T-helper 17 cell (primary cell): ENCODE measurements at places on chromosomes 13 and 19. TPM values are rescaled to one million over a fixed set of nuclear protein-coding genes. Genes with fewer than 3 reads are reported as not detected.
A peak's percentile ranks its signal among the peaks of the same experiment; 100 is the strongest.

- no peak for DNase-seq
Observed at GRCh38 chr19:6481541-6482342, at the start of gene DENND1C. TSS of gene DENND1C (minus strand) at chr19:6481787. CDS start at chr19:6481695, 92 bp downstream.

GRCh38 chr19:58353717-58354477 is 605 bp upstream of the A1BG start:
- DNase-seq: no peak

- DNase-seq: no peak
Observed at GRCh38 chr19:46958532-46958931, 61.1 kb upstream of the NPAS1 start.

- no peak for DNase-seq
Observed at GRCh38 chr13:31951215-31951678, 80.3 kb upstream of the FRY start.

DNA sequence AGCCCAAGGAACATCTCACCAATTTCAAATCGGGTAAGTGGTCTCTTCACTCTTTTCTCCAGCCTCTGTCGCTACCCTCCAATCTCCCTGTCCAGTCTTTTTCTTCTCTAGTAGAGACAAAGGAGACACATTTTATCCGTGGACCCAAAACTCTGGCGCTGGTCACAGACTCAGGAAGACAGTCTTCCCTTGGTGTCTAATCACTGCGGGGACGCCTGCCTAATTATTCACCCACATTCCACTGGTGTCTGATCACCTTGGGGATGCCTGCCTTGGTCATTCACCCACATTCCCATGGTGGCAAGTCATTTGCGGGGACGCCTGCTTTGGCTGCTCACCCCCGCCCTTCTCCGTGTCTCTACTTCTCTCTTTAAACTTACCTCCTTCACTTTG is 13.8 kb upstream of the OR10H1 start:
- no peak for DNase-seq

GRCh38 chr13:73776151-73776785 is 357.9 kb downstream of the KLF12 start:
- no peak for DNase-seq

DNA sequence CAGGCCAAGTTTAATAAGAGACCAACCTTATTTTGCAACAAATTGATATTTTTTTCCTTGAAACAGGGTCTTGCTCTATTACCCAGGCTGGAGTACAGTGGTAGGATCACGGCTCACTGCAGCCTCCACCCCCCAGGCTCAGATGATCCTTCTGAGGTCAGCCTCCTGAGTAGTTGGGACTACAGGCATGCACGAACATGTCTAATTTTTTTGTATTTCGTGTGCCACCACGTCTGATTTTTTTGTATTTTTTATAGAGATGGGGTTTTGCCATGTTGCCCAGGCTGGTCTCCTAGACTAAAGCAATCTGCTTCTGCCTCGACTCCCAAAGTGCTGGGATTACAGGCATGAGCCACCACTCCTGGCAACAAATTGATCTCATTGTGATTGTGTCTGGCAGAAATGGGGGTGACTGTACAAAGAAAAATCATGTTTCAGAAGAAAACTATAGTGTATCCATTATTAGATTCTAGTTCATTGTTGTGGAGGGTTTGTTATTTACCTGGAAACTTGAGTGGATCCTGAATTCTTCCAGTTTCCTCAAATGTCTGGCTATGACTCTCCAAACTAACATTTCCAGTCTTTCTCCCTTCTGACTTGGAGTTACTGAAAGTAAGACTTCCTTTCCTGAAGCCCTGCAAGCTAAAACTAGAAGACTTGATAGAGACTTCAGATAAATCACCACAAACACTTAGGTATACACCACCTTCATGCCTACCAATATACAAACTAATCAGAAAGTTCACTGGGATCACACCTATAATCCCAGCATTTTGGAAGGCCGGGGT is 17.3 kb upstream of the AKT2 start:
- DNase-seq: no peak

- DNase-seq: peak; percentile 35
Observed at GRCh38 chr13:112968910-112969691, at the start of gene MCF2L. TSS of gene MCF2L (plus strand) at chr13:112969214. CDS start at chr13:112969380, 166 bp downstream.

DNA sequence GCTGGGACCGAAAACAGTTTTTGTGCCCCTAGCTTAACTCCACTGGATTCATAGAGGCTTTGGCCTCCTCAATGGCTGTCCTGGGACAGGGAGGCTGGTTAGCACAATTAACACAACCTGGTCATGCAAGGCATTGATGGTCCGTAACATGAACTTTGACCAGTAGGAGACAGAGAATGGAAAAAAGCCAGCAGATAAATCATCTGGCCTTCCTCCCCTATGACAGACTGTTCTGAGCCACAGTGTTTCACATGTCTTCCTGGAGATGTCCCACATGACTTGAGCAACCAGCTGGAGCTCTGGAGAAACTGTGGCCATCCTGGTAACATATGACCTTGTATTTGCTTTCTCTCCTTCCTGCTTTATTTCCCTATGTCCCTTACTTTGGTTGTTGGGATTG is 244.2 kb downstream of the UQCRFS1 start:
- no peak for DNase-seq

DNA sequence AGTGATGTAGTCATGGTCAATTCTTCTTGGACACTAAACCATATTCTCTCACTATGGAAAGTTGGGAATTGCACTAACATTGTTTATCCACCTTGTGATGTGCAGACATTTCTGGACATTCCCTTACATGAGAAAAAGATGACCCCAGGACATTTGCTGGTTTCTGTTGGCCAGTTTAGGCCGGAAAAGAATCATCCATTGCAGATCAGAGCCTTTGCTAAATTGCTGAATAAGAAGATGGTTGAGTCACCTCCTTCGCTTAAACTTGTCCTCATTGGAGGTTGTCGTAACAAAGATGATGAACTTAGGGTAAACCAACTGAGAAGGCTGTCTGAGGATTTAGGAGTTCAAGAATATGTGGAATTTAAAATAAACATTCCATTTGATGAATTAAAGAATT is at the start of gene UTP14C:
TSS of gene UTP14C (plus strand) at position 211 of the 400 bp plus-strand sequence. CDS start 4,114 bp downstream, outside the sequence.
- no peak for DNase-seq

DNA sequence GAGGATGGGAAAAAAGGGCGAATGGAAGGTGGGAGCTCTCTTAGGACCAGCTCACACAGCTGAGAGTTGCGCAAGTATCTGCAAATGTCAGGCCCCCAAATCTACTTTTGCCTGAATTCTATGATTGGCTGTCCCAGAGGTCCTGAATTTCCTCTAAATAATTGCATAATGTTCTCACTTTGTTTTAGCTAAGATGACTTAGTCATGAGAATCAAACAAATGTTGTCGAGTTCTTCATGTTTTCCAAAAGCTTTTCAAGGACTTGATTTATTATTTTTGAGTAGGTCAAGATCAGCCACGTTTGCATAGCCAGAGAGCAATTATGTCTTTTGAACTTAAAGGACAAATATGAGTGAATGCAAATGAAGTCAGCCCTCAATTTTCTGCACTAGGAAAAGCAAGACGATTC is 246.6 kb upstream of the MAB21L1 start:
- DNase-seq: no peak

DNA sequence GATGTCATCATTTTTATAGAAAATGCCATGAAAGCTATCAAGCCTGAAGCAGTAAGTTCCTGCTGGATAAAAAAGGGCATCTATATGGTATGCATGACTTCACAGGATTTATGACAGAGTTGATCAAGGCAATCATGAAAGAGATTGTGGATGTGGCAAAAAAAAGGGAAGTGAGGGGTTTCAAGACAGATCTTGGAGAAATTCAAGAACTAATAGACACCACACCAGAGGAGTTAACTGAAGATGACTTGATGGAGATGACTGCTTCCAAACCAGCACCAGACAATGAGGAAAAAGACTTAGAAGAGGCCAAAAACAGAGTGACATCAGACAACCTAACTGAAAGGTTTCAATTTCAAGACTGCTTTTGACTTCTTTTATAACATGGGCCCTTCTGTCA is 691.1 kb upstream of the SLC10A2 start:
- no peak for DNase-seq

- DNase-seq: no peak
Observed at GRCh38 chr13:60035874-60036273, 127.9 kb downstream of the DIAPH3 start.

GRCh38 chr13:38804536-38804935 is 117.7 kb downstream of the FREM2 start:
- no peak for DNase-seq

DNA sequence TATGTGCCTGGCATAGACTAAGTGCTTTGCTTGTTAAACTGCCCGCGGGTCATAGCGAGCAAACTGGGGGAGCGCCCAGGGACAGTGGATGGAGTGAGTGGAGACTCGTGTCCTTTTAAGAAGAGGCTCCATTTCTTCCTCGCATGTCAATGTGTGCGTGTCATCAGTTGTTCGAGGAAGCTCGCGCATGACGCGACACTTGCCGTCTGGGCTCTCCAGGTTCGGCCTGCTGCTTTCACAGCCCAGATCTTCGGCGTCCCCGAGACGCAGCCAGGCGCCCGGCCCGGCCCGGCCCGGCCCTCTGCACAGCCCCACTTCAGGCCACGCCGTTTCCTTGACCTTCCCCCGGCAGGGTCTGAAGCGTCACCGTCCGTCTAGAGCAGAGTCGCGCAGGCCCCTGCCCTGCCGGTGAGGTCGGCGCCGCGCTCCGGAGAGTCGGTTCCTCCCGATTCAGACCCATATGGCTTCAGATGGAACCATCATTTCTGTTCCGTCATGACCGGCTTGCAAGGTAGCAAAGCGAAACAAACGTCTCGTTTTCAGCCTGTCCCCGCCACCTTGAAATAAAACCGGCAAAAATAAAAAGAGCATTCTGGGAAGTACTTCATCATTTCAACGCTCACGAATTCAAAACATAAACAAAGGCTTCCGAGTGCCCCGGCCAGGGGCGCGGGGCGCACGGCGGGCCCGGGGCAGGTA is 599 bp upstream of the ARHGEF7 start:
- DNase-seq: no peak

CCDC9 gene
- total RNA-seq: 53.7 TPM

LRRC25 gene
- 3.2 TPM for total RNA-seq

KLF1 gene
- total RNA-seq: not detected

ENOX1 gene
- total RNA-seq: not detected
